CD4-positive, alpha-beta T cell treated with Interleukin-17A for 4 hours (primary cell): ENCODE measurements at places on chromosomes 3 and 15.

GRCh38 chr3:162602619-162603018 is 1106.0 kb downstream of the OTOL1 start:
- DNase-seq: no peak

DNA sequence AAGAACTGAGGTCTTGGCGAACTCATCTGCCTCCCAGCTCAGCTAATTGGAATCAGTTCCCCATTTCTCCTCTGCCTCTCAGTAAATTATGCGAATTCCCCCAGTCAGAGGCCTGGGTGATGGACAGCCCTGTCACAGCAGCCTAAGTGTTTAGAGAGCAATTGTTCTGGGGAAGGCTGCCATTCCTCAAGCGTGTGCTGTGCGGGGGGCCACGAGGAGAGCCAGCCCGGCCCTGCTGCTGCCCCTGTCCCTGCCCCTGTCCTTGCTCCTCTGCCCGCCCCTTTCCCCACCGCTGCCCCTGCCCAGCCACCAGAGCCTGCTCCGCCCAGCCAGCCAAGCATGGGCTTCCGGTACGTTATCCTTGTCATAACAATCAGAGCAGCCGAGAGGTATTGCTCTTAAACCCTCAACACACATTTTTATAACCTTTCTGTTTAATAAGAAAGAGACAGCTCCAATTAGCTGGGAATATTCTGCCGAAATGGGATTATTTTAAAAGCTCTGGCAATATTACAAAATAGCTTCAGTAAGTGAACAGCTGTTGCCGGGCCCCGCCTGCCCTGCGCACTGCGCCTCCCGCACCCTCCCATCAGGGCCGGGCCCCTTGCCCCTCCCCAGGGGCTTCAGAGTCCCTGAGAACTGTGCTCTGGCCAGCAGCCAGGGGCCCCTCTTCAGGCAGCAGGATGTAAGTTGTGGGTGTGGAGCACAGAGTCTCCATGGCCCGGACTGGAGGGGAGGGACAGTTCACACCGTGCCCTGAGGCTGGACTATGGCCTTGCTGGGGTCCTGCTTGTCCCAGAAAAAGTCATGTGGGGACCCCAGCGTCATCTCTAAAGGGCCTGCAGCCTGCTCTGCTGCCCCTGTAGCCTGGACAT is 12.4 kb upstream of the CACNA2D2 start:
- peak; percentile 10 for DNase-seq

DNA sequence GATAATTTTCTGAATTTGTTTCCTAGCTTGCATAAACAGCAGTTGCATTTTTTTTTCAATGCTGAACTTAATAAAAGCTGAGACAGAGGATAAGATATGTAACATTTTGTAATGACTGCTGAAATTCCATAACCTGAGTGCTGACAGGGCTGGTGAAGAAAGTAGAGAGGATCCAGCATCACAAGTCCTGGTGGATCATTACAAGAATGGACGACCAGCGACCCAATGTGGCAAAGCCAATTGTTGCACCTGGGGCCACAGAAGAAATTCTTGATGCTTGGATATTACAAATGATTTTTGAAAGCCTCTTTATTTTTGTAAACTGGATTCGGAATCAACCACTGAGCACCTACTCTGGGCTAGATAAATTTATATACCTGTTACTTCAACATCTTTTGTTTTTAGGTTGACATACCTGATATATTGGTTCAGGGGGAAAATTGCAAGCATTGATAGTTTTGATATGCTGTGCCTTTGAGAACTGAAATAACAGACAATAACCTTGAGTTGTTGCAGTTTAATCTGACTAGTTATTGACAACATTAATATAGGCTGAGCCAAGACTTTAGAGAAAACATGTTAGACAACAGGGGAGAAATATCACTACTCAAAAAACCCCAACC is 3.9 kb upstream of the ACTL6A start:
- peak; percentile 47 for DNase-seq

DNA sequence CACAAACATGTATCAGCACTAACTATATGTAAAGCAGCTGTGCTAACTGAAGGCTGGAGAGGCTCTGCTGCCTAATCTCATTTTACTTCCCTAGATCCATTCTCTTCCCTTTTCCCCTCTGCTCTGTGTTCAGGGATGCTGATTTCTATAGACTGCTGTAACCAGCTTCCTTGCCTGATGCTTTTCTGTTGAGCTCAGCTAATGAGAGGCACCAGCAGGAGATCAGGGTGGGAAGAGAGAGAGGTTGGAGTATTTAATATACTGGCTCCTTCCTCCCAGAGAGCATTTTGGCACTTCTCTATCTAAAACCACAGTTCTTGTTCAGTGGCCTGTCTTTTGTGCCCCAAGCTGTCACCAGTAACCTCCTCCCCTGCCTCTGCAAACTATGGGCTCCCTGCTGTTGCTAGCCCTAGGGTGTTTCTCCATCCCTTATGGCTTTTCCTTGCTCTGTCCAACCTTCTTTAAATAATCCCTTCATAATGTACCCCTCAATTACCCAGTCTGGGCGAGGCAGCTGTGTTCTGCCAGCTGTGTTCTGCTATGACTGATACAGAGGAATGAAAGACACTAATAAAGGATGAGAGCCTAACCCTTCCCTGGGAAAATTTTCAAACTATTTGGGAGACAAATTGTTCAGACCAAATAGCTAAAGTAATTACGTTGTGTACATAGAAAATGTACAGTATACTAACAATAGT is 69.5 kb downstream of the CADPS start:
- DNase-seq: no peak

GRCh38 chr3:10334459-10334858 is 13.5 kb upstream of the SEC13 start:
- DNase-seq: no peak

DNA sequence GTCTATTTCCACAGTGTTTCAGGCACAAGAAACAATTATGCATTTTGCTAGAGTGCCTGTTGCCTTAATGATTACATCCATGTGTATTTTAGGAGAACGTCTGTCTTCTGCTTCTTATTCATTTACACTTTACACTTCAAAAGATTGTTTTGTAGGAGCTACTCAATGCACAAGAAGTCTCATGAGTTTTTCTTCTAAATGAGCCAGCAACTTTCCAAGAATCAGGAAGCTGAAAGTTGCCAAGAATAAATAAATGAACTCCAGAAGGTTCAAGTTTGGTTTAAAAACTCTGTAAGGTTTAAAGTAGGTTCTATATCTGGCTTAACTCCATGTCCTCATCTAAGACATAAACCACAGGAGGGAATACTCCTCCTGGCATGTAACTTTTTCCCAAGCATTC is 103.8 kb upstream of the ADPGK start:
- DNase-seq: no peak

DNA sequence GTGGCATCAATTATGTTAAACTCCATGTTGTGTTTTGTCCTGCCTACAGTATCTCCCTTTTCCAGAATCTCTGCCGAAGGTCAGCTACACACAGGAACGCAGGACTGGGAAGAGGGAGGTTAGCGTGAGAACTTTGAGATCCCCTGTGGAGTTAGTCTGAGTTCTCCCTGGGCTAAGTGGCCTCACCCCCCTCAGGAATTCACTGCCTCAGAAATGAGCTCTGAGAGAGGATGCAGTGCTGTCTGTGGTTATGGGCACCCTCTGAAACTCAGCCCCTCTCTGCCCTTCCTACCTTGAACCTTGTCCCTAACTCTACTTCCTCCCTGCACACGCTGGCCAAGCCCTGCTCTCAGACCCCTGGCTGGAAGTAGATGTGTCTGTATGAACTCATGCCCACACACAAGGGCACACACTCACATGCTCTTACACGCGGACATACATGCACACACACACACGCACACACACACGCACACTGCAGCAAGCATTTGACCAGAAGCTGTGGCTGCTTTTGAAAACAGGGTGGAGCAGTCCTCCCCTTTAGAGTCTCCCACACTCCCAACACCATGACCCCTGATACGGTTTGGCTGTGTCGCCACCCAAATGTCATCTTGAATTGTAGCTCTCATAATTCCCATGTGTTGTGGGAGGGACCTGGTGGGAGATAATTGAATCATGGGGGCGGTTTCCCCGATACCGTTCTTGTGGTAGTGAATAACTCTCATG is 5.3 kb upstream of the VIPR1 start:
- no peak for DNase-seq

DNA sequence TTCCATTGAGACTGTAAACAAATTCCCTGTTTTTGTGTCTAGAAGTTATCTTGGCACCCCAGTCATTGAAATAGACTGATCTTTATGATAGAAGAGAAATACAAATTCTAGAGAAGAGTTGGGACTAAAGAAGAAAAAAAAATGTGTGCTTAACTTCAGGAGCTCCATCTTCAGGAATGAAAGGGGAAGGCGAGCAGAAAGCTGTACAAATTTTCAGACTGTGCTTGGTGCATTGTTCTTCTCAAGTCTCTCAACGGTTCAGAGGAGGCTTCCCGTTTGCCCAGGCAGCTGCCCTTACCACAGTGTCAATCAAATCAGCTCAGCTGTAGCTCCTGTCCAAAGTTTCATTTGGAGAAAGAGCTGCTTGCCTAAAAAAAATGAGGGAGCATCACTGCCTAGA is 41.7 kb downstream of the OXSM start:
- DNase-seq: no peak

DNA sequence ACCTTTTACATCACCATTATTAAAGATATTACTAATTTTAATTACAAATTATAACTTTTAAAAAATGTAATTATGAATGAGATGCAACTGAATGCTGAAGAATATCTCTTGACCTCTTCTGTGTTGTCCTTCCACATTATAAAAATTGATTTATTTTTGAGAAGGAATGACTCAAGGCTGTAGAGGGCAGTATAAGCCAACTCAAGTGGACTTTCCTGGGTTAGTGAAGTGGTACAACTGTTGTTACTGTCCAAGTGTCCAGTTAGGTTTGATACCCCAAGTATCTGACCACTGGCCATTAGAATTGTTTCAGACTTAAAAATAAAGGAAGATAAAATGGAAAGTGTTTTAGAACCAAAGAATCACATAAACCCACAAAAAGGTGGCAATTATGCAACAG is 51.9 kb downstream of the BBX start:
- no peak for DNase-seq

GRCh38 chr3:48157950-48158376 is 30.3 kb downstream of the CDC25A start:
- DNase-seq: peak; percentile 54

- no peak for DNase-seq
These were observed 160.1 kb upstream of the IL12A start for GRCh38 chr3:159828542-159828943.

DNA sequence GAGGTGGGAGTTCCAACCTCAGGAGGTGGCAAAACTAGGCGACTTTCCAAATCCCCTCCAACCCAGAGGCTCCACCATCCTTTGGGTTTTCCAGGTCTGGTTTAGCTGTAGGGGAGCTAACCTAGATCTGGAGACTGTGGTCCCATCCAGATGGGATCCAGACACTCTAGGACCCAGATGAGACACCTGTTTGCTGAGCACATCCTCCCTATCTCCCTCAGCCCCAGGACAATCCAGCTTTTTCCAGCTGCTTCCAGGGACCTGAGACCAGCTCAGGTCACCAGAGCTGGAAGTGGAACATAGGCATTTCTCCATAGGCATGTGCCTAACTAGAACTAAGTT is 18.2 kb downstream of the CRTAP start:
- no peak for DNase-seq

GRCh38 chr3:155809181-155809580 is 3.1 kb upstream of the C3orf33 start:
- no peak for DNase-seq

- no peak for DNase-seq
These were observed 108.8 kb downstream of the TOP2B start for GRCh38 chr3:25555695-25556437.

DNA sequence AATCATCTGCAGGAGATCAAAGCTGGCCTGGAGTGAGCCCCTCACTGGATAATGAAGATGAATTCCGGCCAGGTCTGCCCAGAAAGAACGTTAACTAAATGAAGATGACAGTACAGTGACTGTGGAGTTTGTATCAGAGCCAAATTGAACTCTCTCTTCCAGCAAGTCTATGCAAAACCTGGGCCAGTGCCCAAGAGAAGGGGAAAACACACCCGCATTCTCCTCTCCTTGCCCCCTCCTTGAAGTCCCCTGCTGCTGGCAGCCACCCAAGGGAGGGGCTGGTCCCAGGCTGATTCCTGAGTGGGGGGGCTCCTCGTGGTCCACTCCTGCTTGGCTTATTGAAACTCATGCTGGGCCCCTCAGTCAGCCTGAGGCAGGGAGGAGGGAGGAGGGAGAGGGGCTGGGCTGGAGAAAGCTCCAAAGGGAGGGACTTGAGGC is 155.7 kb downstream of the RAB11A start:
- DNase-seq: no peak

DNA sequence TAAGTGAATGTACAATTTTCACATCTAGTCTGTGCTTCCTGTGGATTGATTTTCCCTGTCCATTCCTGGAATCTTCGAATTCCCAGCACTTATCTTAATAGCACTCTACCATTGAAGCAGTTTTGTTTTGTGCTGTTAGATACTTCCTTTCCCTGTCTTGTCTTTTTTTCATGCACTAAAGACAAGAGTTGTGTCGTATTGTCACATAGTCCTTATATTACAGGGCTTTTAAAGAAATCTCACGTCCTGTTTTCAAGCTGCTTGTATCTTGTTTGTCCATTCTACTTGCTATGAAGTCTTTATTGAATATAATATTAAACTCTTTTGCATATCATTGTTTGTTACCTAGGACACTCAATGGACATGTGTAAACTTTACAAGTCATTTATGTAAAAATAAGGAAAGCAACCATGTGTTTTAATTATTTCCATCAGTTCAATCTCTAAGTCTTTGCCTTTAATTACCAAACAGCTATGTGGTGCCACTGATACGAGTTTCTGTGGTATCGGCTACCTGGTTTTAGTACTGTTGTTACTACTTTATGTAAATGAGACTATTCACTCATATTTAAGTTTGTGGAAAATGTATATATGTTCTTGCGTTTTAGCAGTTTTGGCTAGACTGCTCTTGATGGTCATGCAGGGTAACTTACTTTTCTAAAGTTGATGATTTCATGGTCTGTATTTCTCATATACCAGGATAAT is 10.3 kb downstream of the PIK3CA start:
- no peak for DNase-seq

DNA sequence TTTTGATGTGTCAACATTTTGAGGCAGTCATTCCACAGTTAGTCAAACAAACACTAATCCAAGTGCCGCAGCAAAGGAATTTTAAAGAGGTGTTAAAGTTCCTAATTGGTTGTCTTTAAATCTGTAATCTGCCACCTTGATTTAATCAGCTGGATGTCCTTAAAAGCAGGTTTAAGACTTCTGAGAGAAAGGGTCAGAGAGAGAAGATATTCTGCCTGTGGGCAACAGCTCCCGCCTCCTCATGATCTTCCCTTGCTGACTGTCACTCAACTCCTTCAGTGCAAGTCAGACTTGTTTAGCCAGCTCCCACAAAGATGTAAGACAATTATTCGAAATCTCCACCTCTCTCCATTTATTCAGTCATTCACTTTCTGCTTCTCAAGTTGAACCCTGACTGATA is 92.6 kb upstream of the MYRIP start:
- no peak for DNase-seq
